ENCODE measurements at places on chromosomes 16 and 17. TPM values are rescaled to one million over a fixed set of nuclear protein-coding genes. Genes with fewer than 3 reads are reported as not detected.

GRCh38 chr16:27639561-27640276 is 89.8 kb downstream of the KATNIP start:
- peaks cover 10% of the 10 kb centered on the region for H3K36me3 ChIP-seq
- H3K4me3 ChIP-seq, result no peak overlapping the region
- H3K4me1 ChIP-seq, result peaks cover 8% of the 10 kb centered on the region
- H3K27me3 ChIP-seq, result no peaks in the 10 kb centered on the region

DNA sequence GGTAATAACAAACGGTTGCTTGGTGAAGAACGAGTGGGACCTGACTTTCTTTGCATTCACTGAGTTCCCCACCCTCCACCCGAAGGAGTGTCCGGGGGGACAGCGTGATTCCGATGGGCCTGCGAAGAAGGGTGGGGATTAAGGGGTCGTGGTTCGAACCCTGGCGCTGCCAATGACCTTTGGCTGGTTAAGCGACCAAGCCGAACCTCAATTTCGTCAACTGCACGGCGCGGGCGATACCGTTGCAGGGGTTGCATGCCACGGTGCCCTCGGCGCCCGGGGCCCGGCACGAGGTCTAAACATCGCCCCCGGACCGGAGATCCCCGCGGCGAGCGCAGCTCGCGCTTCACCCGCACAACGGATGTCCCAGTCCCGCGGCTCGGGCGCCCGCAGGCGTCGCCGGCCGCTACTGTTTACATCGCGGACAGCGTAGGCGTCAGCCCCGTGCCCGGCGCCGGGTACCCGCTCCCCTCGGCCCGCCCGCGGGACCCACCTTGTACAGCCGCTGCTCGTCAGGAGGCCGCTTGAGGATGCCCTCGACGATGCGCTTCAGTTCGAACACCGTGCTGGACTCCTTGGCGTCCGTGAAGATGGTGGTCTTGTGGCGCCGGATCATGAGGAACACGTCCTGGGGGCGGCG is 460 bp downstream of the ELOB start:
- H3K4me1 ChIP-seq, result peaks cover 32% of the 10 kb centered on the region
- peak overlapping the region; percentile 89 for H3K27ac ChIP-seq
- H3K36me3 ChIP-seq, result peaks cover 3% of the 10 kb centered on the region

DNA sequence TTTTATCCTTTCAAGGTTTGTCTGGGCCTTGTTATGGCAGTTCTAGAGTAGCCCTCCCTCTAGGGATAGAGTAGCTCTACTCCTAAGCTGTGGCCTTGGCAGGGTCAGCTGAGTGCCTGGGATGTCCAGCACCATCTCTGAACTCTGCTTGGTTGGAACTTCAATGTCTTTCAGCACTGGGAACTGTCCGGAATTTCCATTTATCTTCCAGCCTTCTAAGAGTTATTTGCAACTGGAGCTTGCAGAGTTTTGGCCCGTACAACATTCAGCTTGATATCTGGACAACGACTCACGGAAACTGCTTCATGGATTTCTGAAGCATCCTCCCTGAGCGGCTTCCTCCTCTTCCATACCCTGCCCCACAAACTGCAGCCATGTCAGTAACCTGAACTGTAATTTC is 22.9 kb downstream of the MMD start:
- H3K36me3 ChIP-seq, result peaks cover 17% of the 10 kb centered on the region
- H3K4me1 ChIP-seq, result no peaks in the 10 kb centered on the region
- no peak for DNase-seq
- no peaks in the 10 kb centered on the region for H3K27me3 ChIP-seq

GRCh38 chr17:62017912-62018311 is 47.2 kb downstream of the MED13 start:
- H3K27ac ChIP-seq, result no peak overlapping the region
- peaks cover 2% of the 10 kb centered on the region for H3K36me3 ChIP-seq
- no peaks in the 10 kb centered on the region for H3K27me3 ChIP-seq
- DNase-seq, result no peak

GRCh38 chr17:45243750-45244149 is 18.1 kb downstream of the SPATA32 start:
- H3K4me3 ChIP-seq, result no peak overlapping the region
- peaks cover 36% of the 10 kb centered on the region for H3K4me1 ChIP-seq
- peaks cover 3% of the 10 kb centered on the region for H3K36me3 ChIP-seq
- H3K27ac ChIP-seq, result peak overlapping the region; percentile 2
- no peaks in the 10 kb centered on the region for H3K27me3 ChIP-seq

- no peaks in the 10 kb centered on the region for H3K4me1 ChIP-seq
- no peak overlapping the region for H3K27ac ChIP-seq
- H3K36me3 ChIP-seq, result no peaks in the 10 kb centered on the region
These were observed 738.8 kb upstream of the RBFOX1 start for GRCh38 chr16:6593799-6594198.

DNA sequence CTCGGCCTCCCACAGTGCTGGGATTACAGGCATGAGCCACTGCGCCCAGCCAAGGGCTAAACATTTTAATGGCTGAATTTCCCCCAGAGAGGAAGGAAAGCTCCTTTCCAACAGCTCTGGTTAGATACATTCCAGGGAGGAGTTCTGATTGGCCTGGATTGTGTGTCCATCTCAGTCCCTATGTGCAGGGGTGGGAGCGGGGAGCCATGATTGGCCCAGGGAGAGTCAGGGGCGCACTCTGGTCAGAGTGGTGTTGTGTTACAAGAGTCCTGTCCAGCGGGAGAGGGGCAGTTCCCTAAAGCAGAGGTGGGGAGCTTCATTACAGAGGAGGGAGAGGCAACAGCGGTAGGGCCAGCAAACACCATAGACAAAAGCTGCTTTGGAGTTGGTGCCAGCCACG is 75.0 kb downstream of the RAP1GAP2 start:
- DNase-seq, result no peak
- H3K36me3 ChIP-seq, result peaks cover 2% of the 10 kb centered on the region
- peaks cover 27% of the 10 kb centered on the region for H3K4me1 ChIP-seq
- no peaks in the 10 kb centered on the region for H3K27me3 ChIP-seq
- H3K4me3 ChIP-seq, result no peak overlapping the region

- H3K36me3 ChIP-seq, result peaks cover 3% of the 10 kb centered on the region
- H3K4me1 ChIP-seq, result peaks cover 4% of the 10 kb centered on the region
- H3K27me3 ChIP-seq, result no peaks in the 10 kb centered on the region
- peak overlapping the region; percentile 89 for H3K27ac ChIP-seq
- no peak overlapping the region for H3K4me3 ChIP-seq
These were observed 30.1 kb downstream of the PIPOX start for GRCh38 chr17:29073045-29073444.

DNA sequence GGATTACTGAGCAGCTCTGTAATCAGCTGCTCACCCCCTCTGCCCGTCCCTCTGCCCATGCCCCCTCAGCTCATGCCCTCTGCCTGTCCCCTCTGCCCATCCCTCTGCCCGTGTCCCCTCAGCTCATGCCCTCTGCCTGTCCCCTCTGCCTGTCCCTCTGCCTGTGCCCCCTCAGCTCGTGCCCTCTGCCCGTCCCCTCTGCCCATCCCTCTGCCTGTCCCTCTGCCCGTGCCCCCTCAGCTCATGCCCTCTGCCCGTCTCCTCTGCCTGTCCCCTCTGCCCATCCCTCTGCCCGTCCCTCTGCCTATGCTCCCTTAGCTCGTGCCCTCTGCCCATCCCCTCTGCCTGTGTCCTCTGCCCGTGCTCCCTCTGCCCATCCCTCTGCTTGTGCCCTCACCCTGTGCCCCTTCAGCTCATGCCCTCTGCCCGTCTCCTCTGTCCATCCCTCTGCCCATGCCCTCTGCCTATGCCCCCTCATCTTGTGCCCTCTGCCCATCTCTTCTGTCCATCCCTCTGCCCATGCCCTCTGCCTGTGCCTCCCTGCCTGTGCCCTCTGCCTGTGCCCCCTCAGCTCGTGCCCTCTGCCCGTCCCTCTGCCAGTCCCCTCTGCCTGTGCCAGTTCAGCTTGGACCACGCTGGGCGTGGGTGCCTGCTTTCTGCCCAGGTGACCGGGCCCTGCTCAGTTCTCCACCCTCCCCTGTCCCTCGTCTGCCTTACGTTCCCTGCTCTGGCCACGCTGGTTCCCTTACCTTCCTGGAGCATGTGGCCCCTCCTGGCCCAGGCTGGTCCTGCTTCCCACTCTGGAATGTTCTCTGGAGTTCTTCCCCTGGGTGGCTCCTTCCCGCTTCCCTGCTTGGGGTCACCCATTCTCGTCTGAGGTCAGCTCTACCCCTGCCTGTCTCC is 97.6 kb downstream of the NPIPB11 start:
- H3K27me3 ChIP-seq, result no peaks in the 10 kb centered on the region
- H3K27ac ChIP-seq, result no peak overlapping the region
- no peaks in the 10 kb centered on the region for H3K36me3 ChIP-seq
- H3K4me3 ChIP-seq, result no peak overlapping the region
- DNase-seq, result no peak

DNA sequence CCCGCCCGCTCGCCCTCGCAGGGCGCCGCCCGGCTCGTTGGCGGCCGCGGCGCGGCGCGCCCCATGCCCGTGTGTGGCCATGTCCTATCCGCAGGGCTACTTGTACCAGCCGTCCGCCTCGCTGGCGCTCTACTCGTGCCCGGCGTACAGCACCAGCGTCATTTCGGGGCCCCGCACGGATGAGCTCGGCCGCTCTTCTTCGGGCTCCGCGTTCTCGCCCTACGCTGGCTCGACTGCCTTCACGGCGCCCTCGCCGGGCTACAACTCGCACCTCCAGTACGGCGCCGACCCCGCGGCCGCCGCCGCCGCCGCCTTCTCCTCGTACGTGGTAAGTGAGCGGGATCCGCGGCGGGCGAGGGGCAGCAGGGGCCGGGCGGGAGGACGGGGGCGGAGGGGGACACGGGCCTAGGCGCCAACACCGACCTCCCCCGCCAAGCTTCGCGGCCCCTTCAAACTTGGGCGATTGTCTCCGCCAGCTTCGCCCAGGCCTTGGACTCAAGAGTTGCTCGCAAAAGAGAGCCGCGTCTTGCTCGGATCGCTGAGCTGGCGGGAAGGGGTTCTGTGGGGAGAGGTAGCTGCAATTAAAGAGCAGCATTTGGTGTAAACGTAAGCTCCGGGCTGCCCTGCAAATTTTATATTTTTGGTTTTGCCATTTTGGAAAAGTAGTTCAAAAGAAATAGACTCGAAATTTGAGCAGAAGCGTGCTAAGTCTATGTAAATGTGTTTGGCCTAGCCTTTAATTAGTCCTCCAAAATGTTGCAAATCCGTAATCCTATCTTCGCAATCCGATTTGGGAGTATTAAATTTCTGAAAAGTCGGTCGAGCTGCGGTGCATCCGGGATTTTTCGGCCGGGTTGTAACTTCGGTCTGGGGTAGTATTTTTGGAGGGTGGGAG is 702 bp downstream of the IRX5 start:
- DNase-seq, result no peak
- peak overlapping the region; percentile 19 for H3K27ac ChIP-seq
- peaks cover 65% of the 10 kb centered on the region for H3K27me3 ChIP-seq
- peaks cover 26% of the 10 kb centered on the region for H3K4me1 ChIP-seq

- no peak for DNase-seq
- peaks cover 39% of the 10 kb centered on the region for H3K4me1 ChIP-seq
- H3K27ac ChIP-seq, result peak overlapping the region; percentile 88
- H3K27me3 ChIP-seq, result no peaks in the 10 kb centered on the region
- peak overlapping the region; percentile 90 for H3K4me3 ChIP-seq
- peaks cover 4% of the 10 kb centered on the region for H3K36me3 ChIP-seq
These were observed 1.2 kb downstream of the SNTB2 start for GRCh38 chr16:69188236-69188549.

CACNG4 gene
- not detected for total RNA-seq

SLC16A5 gene
- total RNA-seq, result 14.9 TPM

KRTAP4-11 gene
- total RNA-seq, result not detected

LPO gene
- total RNA-seq, result 0.44 TPM

PRKAR1A gene
- total RNA-seq, result 146 TPM
